ENCODE measurements at places on chromosomes 3 and 15. TPM values are rescaled to one million over a fixed set of nuclear protein-coding genes. Genes with fewer than 3 reads are reported as not detected.
A peak's percentile ranks its signal among the peaks of the same experiment; 100 is the strongest.

The VPS33B gene
- 13.3 TPM for total RNA-seq

The GABRG3 gene
- total RNA-seq = not detected

The RTP3 gene
- total RNA-seq = not detected

The POLG gene
- total RNA-seq = 63.1 TPM

The GPR62 gene
- not detected for total RNA-seq

The SLC15A2 gene
- 4.7 TPM for total RNA-seq

The ST8SIA2 gene
- not detected for total RNA-seq

The SI gene
- total RNA-seq = 1.7 TPM

The FAM174B gene
- 79.4 TPM for total RNA-seq

The PPM1L gene
- total RNA-seq = 2.0 TPM

The TNNC1 gene
- total RNA-seq = 40.5 TPM

The TMPRSS7 gene
- total RNA-seq = 0.16 TPM

The PAQR5 gene
- 3.4 TPM for total RNA-seq

The NDN gene
- total RNA-seq = not detected

The TUSC7 gene
- not detected for total RNA-seq

The CD86 gene
- total RNA-seq = not detected

DNA sequence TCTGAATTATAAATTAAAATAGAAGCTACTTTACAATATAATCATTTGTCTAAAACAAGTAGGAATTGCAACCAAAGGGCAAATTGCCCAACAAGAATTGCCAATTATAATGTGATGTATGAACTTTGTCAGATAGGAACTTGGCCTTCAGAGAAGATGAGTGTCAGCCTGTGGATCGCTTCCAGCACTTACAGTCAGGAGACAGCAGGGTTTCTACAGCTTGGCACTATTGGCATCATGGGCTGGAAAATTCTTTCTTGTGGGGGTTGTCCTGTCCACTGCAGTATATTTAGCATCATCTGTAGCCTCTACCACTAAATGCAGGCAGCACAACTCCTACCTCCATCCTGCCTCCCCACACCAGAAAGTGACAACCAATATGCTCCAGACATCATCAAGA, 48.1 kb upstream of the CRBN start:
- DNase-seq = no peak

DNA sequence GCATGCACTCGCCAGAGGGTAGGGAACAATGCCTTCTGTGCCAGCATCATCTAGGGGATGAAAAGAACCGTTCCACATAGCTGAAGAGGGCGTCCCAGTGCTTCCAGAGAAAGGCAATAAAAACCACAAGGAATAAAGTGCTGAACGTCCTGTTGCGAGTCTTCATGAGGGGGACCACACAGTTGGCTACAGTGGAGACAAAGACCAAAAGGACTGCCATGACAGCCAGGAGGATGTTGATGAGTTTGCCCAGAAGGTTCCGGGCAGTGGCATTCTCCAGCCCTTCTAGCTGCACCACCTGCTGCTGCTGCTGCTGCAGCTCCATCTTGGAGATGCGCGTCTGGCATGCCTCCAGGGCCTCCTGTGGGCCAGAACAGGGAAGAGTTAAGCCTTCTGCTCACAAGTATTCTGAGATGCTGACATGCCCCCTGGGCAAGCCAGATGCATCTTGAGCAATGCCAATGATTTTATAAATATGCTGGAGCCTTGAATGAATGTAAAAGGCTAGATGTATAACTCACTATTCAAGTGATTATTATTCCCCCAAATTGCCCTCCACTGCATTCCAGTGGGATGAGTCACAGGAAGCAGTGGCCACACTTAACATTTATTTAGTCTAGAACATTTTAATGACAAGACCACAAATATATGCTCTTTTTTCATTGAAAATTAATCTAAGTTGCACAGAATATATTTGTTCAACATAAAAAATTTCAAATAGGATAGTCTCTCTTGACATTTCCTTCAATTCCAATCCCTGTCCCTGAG, 45.1 kb upstream of the PLXND1 start:
- no peak for DNase-seq

DNA sequence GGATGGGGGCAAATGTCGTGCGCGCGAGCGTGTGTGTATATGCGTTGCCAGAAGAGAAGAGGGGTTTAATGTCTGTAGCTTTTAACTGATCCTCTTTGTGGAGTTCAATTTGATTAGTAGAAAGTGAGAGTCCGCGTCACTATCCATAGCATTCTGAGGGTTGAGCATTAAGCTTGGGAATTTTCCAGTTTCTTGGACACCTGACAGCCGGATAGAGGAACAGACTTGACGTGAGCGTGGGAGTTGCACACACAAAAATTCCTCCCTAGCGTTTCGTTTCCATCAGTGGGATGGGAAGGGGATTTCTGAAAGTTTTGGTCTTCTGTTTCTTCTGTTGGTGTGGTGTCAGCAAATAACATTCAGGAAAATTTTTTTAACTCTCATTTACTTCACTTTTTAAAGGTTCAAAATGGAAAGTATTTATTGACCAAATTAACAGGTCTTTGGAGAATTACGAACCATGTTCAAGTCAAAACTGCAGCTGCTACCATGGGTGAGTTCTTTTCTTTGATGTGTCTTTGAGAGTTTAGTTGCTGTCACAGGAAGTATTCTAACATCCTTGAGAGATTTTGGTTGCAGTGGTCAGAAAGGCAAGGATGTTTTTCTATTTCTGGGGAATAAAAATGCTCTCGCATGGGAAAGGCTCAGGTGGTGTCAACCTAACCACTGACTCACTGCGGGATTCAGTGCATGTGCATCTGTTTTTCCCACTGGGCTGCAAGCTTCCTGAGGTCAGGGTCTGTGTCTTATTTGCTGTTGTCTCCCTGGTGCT, 841 bp downstream of the POGLUT1 start:
- no peak for DNase-seq

DNA sequence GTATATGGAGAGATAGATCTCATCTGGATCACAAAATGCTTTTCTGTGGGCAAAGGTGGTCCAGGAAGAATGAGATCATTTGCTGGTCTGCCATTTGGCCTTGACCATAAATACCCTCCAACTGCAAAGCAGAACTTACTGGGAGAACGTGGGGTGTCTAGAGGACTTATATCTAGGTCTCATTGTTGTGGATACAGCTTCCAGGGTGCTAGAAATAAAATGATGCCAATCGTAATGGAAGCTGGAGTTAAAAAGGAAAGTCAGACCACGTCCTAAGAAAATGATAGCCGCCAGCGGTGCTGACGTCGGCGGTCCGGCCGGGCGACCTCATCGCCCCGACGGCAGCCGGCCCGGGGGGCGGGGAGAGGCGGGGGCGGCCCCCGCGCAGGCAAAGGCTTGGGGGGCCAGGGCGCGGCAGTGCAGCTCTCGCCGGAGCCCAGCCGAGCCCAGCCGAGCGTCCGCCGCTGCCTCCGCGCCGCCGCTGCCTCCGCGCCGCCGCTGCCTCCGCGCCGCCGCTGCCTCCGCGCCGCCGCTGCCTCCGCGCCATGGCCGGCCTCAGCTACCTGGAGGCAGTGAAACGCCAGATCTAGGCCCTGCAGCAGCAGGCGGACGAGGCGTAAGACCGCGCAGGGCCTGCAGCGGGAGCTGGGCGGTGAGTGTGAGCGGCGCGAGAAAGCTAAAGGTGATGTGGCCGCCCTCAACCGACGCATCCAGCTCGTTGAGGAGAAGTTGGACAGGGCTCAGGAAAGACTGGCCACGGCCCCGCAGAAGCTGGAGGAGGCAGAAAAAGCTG, 89.5 kb downstream of the EOMES start:
- DNase-seq = peak; percentile 66

DNA sequence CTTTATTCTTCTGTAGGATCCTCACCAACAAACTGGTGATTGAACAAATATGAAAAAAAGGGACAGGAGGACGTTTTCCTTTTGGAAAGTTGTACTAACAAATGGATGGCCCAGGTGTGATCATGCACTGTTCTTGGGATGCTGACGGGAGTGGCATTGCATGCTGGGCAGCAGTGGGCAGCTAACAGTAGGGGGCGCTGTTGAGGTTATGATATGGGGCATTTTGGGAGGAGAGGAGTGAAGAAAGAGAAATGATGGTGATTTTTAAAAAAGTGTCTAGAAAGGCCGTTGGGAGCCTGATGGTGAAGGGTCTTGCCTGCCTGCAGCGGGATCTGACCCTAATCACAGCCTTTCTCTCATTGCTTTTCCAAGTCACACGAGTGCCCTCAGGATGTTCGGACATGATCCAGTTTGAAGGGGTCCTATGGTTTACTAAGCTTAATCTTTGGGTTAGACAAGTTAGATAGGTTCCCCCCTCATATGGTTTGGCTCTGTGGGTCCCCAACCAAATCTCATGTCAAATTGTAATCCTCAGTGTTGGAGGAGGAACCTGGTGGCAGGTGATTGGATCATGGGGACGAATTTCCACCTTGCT, 46.2 kb upstream of the PRTG start:
- DNase-seq = peak; percentile 34

GRCh38 chr3:40287248-40287647, 22.3 kb upstream of the EIF1B start:
- DNase-seq = no peak

DNA sequence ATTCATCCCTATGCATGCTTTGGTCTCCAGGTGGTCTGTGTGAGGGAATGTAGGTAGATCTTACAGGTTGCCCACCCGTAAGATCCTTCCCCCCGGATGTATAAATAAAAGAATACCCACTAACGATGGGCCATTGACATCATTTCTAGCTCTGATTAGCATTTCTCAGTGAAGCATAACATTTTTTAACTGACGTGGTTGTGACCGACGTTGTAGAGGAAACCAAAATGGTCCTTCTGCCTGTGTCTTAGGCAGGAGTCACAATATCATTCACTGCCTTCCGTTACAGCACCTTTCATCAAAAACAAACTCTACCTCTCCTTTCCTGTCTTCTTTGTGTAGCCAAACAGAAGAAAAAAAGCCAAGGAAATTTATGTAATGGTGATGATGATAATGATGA, 27.3 kb upstream of the UMPS start:
- DNase-seq = no peak

DNA sequence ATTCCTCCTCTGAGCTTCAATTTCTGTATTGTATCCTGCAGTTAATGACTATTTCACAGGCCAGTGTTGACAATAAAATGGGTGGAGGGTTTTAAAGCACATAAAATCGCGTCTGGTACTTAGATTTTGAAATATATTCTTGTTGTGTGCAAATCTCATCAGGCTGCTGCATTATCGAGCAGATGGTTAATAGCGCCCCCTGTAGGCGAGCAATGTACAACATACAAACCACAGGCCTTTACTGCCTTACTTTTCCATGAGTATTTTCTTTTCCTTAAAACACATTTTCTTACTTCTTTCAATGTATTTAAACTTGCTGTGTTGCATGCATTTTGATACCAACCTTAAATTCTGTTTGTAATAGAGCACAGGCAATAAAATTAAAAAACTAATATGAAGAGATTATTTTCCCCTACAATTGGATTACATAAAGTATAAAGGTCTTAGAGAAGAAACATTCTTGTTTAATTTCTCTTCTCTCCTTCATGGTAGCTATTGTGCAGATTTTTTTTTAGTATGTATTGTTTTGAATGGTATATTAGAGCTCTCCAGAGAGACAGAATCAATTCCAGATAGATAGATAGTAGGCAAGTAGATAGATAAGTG, 608.4 kb downstream of the CADM2 start:
- DNase-seq = peak; percentile 55

GRCh38 chr3:141328286-141329166, 39.8 kb upstream of the ZBTB38 start:
- no peak for DNase-seq

DNA sequence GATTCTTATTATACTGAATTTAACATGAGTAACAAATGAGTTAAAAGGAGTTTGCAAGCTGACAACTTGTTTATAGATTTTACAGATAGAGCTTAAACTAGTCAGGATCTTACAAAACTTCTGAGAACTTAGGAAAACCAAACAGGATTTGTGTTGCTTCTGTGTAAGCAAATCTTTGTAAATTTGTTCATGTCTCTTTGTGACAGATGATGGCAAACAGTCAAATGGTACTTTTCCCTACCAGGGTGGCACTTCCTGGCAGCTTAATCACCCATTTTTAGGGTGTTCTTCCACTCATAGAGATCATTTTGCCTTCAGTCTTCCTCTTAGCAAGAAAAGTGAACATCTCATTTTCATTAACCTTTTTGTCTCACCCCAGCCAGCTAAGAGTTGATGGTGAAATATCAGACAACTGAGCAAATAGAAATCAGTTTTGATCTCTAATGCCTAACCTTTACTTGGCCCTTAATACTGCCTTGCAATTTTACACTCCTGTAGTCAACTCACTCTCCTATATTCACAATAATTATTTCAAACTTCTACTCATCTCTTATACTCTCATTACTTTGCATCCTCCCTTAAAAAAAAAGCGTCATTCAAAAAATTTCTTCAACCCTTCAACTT, 23.7 kb upstream of the NECTIN3 start:
- DNase-seq = no peak

DNA sequence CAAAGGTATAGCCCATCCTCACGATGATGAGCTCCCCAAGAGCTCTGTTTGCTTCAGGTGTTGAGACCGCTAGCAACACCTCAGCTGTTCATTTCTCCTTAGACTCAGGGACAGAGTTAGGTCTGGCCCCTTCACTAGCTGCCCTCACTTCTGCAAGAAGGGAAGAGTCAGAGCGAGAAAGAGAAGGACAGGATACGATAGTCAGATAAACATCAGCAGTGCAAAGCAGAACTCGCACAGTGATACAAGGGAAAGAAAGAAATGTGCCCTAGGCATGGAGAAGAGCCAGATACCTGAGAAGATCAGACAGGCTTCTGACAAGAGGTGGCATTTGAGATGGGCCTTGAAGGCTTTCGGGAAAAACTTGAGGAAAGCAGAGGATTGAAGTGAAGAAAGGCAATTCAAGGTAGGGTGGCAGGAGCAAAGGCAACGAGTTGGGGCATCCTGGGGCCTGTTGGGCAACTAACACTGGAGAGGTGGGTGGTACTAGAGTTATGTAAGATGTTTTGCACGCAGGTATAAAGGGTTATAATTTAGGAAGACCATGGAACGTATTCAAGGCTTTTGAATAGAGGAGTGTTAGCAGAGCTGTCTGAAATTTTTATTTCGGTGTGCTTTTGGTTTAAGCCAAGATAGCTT, 106.0 kb downstream of the PGPEP1L start:
- no peak for DNase-seq

DNA sequence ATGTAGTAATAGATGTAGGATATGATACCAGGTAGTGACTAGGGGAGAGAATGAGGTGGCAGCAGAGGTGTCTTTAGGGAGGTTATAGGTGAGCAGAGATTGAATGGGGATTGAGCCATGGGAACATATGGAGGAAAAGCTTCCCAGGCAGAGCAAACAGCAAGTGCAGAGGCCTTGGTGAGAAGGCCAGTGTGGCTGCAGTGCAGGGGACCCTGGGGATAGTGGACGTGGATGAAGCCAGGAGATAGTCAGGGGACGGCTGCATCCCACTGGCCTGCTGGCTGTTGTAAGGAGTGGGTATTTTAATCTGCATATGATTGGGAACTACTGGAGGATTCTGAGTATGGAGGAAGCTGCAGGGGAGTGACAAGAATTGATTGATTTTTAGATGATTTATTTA, 62.7 kb upstream of the TRAK1 start:
- DNase-seq = no peak

GRCh38 chr3:157857440-157857839, 248.8 kb downstream of the SHOX2 start:
- no peak for DNase-seq

- no peak for DNase-seq
These were observed 5.3 kb downstream of the SNX22 start for GRCh38 chr15:64156652-64157331.

- no peak for DNase-seq
These were observed 222.0 kb downstream of the NEK10 start for GRCh38 chr3:27147215-27147614.
